ENCODE measurements at places on chromosomes 5 and 9.

DNA sequence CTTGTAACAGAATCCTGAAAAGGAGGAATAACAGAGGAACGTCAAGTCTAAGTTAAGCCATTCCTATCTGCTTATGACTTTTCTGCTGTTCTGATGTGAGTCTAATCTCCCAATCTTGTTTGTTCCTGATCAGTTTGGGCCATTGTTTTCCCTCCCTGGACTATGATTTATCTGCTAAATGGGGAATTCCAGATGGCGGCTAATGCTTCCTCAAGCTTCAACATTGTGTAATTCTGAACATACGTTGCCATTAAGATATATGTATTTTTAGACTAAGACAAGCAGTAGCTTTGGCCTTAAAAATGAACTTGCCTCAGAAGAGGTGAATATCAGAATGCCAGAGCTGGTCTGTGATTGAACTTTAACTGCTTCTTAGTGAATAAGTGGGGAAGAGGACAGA, 142.7 kb downstream of the PRKACG start:
- no peak for DNase-seq

DNA sequence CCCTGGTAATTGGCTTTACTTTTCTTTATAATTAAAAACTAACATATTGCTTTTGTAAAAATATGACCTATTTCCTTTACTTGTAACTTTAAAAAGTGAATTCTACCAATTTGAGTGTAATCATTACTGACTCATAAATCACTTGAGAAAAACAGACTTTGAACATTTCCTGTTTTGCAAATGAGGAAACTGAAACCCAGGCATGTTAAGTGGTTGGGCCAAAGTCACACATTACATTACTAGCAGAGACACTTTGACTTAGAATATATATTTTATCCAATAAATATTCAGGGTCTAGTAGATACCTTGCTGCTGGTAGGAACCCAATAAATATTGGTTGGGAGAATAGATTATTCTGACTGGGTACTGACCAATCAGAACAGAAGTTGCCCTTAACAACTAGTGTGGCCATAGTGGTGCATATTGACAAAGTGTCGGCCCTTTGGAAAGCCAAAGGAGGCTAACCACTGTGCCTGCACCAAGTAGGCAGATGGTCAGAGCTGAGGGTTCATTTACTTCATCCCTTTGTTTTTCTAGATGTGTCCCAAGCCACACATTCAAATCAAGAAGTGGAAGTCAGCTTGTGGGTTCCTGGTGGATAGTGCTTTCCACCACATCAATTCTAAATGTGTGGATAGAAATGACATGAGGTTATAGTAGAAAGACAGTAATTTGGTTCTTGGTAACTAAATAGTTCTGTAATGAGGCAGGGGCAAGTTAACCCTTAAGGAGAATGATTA, 365.1 kb upstream of the RIOK2 start:
- no peak for DNase-seq

- DNase-seq = no peak
Measured at GRCh38 chr9:135971892-135972291, 10.7 kb upstream of the UBAC1 start.

GRCh38 chr5:73631500-73631899, 5.5 kb downstream of the ARHGEF28 start:
- no peak for DNase-seq

DNA sequence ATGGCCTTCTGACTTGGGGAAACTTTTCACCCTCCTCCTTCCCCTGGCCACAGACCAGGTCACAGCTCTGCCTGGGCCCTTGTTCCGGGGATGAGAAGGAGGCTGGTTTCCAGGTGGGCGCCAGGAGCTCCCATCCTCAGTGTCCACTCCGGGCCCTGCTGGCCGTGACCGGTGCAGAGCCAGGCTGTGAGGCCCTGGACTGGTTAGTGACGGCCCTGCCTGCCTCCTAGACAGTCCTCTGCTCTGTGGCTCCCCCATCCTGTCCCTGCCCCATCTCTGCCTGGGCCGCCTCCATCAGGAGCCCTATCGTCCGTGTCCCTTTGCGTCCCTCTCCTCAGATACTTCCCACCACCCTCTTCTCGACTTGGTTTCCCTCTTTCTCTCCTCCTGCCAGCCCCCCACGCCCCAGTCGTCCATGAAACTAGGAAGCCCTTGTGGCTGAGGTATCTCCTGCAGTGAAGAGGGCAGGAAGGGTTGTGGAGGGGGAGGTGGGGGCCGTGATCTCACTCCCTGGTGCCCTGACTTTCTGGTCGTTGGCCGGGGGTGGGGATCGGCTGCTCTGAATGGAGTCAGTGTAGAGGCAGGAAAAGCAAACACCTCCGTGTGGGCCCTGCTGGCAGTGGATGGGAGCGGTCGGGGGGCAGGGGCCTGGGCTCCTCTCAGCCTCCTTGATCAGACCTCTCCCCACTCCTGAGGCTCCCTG, 15.4 kb upstream of the CERCAM start:
- no peak for DNase-seq

Measured in DMS153 (cell line).